ENCODE measurements at places on chromosomes 12 and 14. TPM values are rescaled to one million over a fixed set of nuclear protein-coding genes. Genes with fewer than 3 reads are reported as not detected.

- DNase-seq = no peak
Observed at GRCh38 chr12:105672121-105672975, 341.9 kb downstream of the C12orf75 start.

DNA sequence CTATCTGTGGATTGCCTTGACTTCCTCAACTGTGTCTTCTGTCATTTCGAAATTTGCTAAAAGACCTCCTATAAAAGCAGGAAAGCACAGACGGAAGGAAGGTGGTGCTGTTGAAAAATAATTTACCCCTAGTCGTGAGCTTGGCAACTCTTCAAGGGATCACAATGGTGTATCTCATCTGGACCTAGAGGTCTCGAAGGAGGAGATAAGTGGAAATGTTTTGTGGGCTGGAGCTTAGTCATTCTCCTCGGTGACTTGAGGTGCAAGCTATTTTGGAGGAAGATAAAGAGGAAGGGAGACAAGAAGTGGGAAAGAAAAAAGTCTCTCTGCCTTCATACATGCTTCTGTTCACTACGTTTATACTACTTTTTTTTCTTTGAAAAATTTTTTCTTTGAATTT lies 89.9 kb downstream of the FLRT2 start:
- DNase-seq = no peak

- no peak for DNase-seq
Observed at GRCh38 chr14:98296895-98297294, 975.1 kb downstream of the BCL11B start.

- DNase-seq = no peak
Observed at GRCh38 chr14:50340963-50341362, 28.8 kb downstream of the DMAC2L start.

- no peak for DNase-seq
Observed at GRCh38 chr12:113207613-113208040, 13.6 kb upstream of the TPCN1 start.

DNA sequence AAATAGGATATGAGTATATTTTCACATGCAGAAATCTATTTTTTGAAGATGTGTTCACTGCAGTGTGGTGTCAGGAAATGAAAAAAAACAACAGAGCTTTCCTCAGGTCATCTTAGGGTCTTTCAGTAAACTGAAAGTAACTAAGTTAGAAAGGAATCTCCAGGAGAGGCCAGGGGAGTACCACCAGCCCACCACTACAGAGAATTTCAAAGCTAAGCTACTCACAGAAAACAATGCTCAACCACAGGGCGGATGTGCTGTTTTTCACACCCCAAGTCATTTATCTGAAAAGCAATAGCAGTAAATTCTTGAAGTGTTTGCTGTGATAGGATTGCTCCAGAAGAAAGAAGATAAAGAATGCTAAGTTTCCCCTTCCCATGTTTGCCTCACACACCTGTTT lies 79.0 kb downstream of the IFNG start:
- DNase-seq = no peak

- peak; percentile 98 for DNase-seq
Observed at GRCh38 chr14:74514471-74514941, 20.9 kb downstream of the ISCA2 start.

DNA sequence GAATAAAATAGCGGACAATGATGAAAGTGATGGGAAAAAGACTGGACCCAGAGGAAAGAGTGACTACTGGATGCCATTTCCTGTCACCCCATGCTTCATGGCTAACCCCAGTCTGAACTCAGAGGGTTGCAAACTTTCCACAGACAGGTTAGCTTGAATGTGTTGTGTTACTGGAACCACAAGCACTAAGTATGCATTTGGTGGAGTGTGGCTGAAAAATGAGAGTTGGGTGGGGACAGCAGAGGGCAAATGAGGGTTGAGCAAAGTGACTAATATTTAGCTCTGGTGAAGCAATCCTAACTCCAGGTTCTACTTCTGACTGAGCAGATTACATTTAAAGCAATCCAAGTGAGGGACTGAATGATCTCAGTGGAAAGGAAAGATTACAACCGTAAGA lies 1.6 kb downstream of the SLC16A7 start:
- peak; percentile 90 for DNase-seq

GRCh38 chr12:51817027-51817953 lies 31.2 kb downstream of the FIGNL2 start:
- DNase-seq = no peak

DNA sequence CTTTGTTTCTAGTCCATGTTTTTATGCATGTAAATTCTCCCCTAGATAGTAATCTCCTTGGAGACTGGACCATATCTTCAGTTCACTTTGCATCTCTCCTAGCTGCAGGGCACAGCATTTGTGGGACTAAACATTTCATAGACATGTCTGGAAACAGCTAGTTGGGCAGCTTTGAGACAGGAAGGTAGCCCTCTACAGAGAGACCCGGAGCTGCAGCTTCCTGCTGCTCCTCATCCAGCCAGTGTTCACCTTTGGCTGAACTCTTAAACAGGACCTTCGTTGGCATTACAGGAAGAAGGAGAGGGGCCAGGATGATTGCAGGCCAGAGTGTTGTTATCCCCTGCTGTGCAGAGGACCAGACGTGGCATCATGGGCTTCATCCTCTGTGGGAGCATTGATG lies 52.9 kb downstream of the GNS start:
- no peak for DNase-seq

GALNT16 gene
- total RNA-seq = 0.67 TPM

LRRK2 gene
- total RNA-seq = 0.24 TPM

PRPH gene
- not detected for total RNA-seq

TAS2R9 gene
- total RNA-seq = not detected
